ENCODE measurements at places on chromosomes 7 and 10.

- no peak for DNase-seq
Measured at GRCh38 chr7:29763266-29763665, 43.0 kb upstream of the WIPF3 start.

DNA sequence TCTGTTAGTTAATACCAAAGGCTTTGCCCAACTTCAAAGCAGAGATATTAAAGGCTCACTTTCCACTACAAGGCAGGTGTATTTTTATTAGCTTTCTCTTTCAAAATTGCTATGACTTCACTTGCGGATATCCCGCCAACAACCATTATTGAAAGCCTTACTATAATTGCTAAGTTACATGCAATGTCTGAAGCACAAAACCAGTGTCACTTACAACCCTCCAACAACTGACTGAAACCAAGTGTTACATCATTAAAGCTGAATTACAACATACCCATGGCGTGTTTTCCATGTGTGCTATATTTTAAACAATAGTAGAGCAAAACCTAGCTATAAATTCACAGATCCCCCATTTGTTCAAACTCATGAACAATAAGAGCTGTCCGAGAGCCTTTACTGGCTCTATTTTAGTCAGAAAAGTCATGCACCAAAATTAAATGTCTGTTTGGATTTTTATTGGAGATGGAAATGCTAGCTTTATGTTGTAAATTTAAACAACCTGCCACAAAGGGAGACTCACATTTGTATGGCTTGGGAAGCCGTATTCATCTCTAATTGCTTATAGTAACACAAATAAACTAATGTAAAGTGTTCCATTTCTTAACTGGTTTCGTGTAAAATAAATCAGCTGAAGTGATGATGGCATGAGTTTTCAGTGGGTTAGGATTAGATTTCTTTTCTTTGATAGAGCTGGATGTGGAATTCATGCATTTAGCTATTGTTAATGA is 227.1 kb downstream of the AGMO start:
- DNase-seq = no peak

DNA sequence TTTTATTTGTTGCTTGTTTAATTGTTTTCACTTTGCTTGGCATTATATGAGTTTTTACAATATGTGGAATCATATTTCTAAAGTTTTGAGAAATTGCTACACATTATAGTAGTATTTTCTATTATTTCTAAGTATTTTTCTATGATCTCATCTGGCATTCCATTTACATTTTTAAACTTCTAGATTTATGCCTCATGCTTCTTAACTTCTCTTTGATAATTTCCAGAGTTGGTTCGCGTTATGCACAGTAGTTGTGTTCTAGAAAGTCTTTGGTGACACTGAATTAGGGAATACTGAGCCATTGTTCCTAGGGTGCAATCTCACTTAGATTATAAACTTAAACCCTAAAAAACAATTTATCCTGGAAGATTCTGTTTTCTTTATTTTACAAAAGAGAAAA is 129.2 kb downstream of the GNAI1 start:
- no peak for DNase-seq

DNA sequence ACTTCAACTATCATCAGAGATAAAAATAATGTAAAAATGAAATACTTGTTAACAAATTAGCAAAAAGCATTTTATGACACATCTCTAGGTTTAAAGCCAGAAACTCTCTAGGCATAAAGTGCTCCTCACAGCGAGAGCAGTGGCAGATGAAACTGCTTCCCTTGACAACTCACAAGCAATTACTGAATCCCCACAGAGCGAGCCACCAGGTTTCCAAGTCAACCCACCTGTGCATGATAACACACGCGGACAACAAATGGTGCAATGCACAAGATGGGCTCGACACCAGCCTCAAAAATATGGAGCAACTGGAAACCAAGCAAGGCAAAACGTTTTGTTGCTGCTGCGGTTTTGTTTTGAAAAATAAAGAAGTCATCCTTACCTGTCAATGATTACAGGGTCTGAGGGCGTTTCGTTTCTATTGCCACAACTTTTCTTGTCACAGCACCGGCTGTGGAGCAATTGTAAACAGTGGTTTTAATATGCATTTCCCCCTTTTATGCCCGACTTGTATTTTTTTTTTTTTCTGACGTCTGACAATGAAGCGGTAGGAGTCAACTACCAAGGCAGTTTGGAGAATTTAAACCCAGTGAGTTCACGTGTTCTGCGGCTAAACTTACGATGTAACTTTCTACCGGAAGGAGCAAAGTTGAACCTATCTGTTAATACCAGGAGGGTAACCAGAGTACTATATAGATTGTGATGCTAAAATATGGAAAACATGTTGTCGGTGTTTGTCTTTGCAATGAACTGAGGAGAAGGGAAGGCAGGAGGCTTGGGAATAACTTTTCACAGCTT is 7.0 kb downstream of the EBF3 start:
- no peak for DNase-seq

GRCh38 chr7:101783381-101784181 is 33.8 kb upstream of the CUX1 start:
- DNase-seq = no peak

GRCh38 chr10:44986670-44987069 is 8.1 kb upstream of the DEPP1 start:
- DNase-seq = no peak

GRCh38 chr10:6138456-6138855 is 49.6 kb downstream of the RBM17 start:
- DNase-seq = no peak

DNA sequence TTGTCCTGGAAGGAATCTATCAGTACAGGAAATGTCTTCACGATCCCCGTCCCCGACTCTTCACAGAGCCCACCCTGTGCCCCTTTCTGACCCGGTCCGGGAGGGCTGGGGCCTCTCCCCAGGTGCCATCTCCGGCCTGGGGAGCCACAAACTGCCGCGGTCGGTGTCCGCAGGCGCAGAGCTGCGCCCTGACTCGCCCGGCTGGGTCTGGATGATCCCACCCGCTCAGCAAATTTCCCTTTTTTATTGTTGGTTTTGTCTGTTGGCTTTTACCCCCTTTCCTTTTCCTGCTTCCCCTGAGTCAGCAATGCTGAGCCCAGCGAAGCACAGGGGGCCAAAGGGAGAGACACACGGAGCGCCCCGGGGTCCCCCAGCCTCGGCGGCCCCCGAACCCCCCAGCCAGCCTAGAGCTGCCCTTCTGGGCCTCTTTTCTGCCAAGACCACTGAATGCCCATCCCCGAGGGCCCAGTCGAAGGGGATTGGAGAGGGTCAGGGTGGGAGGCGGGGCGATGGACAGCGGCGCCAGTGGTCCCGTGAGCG is 30.9 kb downstream of the LEP start:
- DNase-seq = no peak

DNA sequence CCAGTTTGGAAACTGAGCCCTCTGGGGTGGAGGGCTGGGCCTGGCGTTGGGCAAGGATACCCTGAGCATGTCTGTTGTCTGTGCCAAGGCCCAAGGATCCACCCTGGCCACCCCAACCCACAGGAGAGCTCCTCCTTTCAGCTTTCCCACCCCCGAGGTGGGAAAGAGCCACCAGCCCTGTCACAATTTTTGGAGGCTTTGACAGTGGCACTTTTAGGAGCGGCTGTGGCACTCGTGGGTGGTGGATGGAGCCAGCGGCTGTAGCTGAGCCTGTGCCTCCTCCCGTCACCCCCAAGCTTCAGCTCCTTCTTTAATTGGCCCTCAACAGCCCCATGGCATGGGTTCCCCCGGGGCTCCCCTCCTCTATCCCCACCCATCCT is 18.2 kb upstream of the ZNF862 start:
- no peak for DNase-seq

DNA sequence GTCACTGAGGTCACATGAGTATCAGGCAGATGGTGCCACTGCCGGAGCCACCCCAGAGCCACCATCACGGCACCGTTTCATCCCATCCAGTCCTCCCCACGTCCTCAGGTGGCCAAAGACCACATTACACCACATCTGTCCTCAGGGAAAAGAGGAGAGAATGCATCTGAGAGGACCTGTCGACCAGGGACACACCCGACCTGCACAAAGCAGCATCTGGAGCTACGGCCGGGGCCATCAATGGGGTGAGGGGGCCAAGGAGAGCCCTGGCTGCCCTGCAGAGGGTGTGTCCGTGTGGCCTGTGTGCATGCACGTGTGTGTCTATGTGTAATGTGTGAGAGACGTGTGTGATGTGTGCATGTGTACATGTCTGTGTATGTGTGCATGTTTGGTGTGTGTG is 480.6 kb downstream of the DNAJB6 start:
- no peak for DNase-seq

DNA sequence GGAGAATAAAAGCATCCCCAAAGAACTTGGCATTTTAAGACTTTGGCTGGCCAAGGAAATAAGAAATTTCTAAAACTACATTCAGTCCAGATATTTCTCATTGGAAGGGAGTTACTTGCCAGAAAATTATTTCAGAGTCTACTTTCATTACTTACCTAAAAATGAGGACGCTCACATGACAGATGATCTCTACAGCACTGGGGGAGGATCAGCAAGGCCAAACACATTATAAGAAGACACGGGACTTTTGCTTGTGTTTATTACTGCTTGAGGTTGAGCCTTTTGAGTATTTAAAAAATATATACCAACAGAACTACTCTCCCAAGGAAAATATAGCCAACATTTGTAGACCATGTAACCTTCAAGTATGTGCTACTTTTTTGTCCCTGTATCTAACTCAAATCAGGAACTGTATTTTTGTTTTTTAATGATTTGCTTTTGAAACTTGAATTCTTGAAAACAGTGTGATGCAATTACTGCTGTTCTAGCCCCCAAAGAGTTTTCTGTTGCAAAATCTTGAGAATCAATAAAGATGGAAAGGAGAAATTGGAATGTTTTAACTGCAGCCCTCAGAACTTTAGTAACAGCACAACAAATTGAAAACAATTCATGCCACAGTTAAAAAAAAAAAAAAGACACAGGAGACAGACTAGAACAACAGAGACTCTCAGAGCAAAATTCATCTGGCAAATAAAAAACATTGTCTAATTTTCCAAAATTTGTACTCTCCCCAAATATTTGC is 128.1 kb downstream of the ZNF438 start:
- no peak for DNase-seq

DNA sequence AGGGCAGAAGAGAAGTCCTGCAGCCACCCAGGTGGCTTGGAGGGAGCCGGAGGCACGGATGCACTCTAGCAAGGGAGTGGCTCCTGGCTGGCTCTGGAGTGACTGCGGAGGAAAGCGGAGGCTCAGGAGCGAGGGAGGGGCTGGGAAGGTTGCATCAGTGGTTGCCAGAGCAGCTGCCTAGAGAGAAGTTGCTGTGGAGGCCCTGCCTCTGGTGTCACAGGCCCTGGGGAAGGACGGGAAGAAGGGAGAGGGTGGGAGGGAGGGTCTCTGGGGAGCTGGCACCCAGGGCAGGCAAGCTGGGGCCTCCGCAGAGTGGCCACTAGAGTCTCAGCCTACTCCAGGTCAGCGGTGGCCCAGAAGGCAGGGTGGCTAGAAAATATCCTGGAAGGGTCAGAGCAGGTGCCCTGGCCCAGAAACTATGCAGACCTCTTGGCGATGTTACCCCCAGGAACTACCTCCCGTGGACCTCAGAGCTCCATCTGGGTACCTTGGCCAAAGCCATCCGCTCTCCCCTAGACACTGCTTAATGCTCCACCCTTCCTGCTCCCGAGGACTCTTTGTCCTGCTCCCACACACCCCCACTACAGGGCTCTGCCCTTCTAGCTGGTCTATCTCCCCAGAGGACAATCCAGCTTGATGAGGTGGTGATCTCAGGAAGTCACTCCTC is 164.3 kb downstream of the NRF1 start:
- DNase-seq = no peak

DNA sequence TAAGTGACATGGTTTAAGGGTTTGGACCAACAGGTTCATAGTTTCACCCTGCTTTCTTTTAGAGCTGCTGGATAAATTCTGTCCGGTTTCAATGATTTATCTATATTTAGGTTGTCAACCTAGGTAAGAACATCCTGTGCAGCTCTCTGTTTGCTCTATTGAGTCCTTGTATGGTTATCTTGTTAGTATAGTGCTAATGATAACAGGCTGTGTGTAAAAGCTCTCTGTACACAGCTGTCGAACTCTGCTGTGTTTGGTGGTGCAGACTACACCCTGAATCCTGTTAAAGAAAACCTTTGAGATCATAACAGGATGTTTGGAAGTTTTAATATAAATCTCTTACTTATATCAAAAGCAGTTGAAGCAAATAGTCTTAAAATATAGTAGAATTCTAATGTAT is 219.2 kb downstream of the SDK1 start:
- DNase-seq = no peak

- DNase-seq = no peak
Measured at GRCh38 chr7:4202954-4203353, 479.1 kb upstream of the FOXK1 start.

DNA sequence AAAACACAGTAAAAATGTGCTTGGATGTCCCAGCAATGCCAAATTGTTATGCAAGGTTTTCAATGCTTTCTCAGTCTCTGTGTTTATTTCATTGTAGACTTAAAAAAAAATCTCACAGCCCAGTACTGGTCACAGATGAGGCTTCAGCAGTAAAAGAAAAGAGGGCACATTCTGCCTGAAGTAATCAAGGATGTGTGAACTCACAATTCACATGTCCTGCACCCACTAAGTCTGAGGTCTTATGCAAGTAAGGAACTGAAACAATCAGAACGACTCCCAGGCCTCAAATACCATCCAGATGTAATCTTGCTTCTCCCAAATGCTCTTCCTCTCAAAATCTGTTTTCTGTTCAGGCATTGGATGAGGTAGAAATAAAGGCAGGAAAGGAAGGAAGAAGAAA is 33.7 kb downstream of the ADRB1 start:
- no peak for DNase-seq

DNA sequence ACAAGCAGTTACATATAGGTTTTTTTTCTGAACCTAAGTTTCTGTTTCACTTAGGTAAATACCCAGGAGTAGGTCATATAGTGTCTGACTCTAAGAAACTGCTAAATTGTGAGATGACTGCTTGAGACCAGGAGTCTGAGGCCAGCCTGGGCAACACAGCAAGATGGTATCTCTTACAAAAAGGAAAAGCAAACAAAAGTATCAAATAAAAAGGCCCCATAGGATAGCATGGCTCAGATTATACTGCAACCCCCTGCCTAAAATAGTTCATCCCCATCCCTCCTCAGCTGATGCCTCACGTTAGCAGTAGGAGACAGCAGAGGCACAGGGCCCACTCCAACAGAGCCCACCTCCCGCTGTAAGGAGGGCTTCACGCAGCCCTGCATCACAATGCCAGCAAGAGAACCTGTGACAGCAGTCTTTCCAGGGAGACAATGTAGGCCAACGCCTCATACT is 90.3 kb downstream of the SRPK2 start:
- DNase-seq = no peak

GRCh38 chr7:55569269-55569663 is 3.0 kb downstream of the VOPP1 start:
- no peak for DNase-seq

- no peak for DNase-seq
Measured at GRCh38 chr10:7184660-7185366, 226.0 kb downstream of the SFMBT2 start.

- no peak for DNase-seq
Measured at GRCh38 chr7:157558875-157559595, 222.2 kb downstream of the DNAJB6 start.

DNA sequence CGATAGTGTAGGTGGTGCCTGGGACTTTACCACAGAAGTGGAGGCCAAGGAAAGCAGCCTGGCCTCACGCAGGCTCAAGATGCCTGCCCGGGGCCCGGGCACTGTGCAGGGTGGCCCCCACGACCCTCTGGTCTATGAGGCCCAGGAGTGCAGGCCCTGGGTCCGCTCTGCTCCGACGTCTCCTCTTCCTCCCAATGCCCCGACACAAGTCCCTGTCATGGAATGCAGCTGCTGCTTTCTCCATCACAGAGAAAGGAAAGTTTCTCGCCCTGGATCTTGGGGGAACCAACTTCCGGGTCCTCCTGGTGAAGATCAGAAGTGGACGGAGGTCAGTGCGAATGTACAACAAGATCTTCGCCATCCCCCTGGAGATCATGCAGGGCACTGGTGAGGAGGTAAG is 28.3 kb upstream of the HK1 start:
- no peak for DNase-seq
